Adrenal gland (tissue), 19 donors: ENCODE measurements at places on chromosomes 3 and 15.

GRCh38 chr3:148601766-148602685, 95.7 kb upstream of the AGTR1 start:
- no peak for DNase-seq

- DNase-seq = no peak
Observed at GRCh38 chr15:43776101-43776717, 557 bp downstream of the ELL3 start.

DNA sequence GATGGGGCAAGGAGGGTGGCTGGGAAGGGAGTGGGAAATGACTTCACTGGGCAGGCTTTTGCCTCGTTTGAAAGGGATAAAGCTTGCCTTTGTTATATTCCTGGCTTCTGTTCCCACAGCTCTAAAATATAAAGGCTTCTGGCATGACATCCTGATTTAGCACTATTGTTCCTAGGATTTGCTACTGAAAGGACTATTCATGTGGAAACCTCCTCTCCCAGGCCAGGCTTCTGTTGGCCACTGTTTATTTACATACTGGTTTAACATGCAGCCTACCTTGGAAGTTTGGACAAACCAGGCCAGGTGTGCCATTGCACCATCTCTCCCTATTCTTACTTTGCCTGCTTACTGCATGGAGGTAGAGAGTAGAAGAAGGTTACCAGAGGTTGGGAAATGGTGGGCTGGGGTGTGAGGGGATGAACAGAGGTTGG, 2.4 kb upstream of the LMCD1 start:
- DNase-seq = no peak

DNA sequence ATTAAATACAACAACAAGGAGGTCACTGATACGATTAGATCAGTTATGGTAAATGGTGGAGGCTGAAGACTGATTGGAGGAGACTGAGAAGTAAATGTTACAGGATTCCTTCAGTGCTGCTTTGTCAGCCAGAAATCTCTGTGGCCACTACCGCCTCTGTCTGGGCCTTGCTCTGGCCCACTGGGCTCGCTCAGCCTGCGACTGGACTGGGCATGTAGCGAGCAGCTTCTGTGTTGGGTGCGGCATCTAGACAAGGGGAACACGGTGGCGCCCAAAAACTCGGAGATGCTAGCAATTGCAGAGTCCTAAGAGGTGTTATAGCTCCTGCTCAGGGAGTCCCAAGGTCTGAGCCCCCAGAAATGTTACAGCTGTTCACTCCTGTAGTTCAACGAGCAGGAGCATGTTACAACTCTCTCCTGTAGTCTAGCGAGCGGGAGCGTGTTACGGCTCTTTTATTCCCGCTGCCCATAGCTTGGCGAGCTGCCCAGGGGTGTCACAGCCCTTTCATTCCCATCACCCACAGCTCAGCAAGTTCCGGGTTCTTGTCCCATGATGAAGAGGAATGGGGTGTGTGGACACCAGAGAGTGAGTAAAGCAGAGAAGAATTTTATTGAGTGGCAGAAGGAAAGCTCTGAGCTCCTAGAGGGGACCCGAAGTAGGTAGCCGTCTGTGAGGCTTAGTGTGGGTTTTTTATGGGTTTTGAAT, 24.7 kb downstream of the SLC15A2 start:
- DNase-seq = no peak

GRCh38 chr3:32992310-32992686, 40.9 kb downstream of the CCR4 start:
- no peak for DNase-seq

DNA sequence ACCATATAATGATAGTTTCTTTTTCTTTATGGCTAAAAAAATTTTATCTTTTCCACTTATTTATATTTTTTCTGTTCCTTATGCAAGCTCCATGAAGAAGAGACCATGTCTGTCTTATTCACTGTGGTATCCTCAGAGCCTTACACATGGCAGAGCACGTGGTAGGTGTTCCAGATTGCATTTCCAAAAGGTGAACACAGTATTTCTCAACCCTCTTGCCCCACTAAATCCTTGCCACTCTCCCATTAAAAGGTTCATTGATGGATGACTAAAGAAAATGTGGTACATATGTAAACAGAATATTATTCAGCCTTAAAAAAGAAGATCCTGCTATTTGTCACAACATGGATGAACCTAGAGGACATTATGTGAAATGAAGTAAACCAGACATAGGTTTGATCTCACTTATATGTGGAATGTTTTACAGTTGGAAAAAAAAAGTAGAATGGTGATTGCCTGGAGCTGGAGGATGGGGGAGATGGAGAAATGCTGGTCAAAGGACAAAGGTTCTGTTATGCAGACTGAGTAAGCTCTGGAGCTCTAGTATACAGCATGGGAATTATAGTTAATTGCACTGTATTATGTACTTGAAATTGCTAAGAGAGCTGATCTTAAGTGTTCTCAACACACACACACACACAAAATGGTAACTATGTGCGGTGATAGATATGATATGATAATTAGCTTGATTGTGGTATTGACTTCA, 266.7 kb downstream of the CNTN3 start:
- no peak for DNase-seq

- DNase-seq = no peak
Observed at GRCh38 chr15:50162969-50163718, 18.9 kb upstream of the SLC27A2 start.

DNA sequence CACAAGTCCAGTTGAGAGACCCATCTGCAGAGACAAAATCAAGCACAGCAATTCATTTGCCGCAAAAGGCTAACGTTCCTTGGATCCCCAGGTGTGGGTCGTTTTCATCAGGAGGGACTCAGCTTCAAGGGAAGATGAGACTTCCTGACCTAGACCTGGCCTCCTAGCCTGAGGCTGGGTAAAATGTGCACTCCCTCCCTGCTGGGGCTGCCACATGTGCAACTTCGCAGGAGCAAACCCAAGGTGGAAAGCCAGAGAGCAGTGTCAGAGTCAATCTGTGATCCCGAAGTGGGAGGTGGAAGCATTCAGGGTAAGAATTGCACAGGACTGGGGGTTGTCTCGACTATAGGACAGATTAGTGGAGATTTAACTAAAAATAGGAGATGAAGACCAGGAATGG, 164.7 kb upstream of the UMPS start:
- no peak for DNase-seq

DNA sequence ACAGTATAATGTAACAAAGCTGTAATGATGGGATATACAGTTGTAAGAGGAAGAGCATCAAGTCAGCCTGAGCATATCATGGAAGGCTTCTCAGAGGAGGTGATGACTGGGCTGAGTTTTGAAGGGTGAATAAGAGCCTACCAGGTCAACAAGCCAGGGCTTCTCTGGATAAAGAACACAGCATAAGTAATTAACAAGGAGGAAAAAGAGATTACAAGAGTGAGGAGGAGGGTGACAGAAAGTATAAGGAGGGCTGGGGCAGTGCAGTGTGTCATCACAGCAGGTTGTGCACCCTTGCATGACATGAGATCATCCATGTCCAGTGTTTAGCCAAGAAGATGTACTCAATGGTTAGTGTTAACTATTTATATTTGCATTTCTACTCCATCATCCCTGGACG, 16.9 kb upstream of the SPATA12 start:
- no peak for DNase-seq

- DNase-seq = no peak
Observed at GRCh38 chr3:118144919-118145318, 889.7 kb downstream of the IGSF11 start.

DNA sequence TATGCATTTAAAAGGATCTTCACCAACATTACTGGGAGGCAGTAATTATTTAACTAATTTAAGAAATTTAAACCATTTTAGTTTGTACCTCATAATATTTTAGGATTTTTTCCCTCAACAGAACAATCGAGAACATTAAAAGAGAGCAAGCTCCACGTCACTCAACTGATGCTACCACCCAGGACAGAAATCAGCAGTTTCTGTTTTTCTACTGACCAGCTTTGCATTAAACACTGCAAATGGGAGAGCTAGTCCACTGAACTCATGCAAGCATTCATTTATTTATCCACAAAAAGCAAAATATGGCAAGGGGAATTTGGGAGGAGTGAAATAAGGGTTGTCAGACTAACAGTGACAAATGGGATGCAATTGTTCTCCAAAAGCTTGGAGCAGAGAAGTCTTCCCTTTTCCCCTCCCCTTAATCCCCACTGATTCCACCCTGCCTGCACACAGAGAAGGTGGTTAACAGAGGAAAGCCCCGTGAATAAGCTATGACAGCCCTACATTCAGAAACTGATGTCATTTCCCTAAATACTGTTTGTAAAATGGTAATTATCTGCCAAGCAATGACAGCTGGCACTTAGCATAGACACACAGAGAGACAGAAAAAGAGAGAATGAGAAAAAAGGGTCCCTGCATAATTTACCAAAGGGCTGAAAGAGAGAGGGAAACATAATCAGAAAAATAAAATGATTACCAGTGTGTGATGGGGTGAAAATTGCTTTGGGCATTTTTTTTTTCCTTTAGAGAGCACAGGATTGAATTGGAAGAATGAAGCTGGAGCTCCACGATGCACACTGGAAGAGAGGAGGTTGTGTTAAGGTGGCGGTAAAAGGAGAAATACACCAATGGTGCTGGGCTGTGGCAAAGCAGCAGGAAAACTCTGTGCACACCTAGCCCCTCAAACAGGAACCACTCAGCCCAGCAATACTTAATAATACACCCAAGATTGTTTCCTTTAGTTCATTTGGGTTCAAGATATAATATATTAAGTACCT, 777.4 kb downstream of the TUSC7 start:
- DNase-seq = no peak

DNA sequence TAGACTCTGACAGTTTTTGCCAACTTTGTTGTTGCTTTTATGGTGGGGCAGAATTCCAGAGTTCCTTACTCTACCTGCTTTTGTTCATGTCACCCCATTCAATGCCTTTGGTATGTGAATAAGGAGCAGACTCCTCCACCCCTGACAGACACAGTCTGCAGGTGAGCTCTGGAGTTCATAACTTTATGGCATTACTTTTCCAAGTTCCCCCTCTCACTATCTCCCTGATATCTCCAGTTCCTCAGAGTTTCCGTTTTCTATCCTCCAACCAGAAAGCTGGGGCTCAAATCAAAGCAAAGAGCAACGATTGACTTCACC, 23.1 kb upstream of the MTMR10 start:
- DNase-seq = no peak

DNA sequence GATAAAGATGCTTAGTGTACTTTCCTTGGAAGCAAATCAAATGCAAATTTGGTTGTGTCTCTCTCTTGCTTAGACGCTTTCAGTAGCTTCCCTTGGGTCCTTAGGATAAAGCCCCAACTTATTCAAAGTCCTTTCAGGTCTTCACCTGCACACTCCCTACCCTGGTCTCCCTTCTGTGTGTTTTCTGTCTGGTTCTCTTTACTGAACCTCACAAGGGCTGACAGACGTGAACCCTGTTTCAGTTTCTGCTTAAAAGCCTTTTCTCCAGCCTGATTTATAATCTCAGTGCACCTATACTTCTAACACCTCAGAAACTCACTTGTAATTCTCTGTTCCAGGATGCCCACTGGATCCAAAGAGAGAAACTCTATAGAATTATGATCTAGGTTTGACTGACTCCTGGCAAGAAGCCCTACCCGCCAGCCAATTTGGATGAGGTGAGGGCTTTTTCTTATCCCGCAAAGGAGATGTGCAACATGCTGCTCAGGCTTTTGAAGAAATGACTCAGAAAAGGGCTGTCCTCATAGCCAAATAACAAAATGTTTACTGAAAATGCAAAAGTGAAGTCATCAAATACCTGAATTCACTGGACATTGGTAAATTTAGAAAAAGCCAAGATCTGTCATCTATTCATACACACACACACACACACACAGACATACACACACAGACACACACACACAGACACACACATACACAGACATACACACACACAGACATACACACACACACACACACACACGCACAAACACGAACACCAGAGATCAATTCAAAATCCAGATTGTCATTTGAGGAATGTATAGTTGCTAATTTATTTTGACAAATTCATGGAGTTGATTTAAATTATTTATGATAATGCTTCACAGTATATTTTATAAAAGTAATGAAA, 102.4 kb upstream of the EOMES start:
- no peak for DNase-seq

- no peak for DNase-seq
Observed at GRCh38 chr3:41216993-41217392, 17.7 kb downstream of the CTNNB1 start.

DNA sequence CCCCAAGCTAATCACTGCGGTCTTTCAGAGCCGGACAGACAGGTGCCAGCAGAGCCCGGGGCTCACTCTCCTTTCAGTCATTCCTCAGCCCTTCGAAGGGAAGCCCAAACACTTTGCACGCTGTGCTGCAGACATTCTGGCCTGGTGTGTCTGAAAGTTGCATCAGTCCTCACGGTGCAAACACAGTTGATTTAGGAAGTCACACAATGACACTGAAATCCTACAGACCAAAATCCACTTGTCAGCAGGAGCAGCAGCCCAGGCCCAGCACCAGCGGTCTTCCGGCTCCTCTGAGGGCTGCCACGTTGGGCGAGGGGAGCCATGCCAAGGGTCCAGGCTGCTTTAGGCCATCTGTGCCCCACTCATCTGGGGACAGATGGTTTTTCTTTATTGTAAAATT, 61.6 kb downstream of the RGMA start:
- peak; percentile 18 for DNase-seq
